T-helper 1 cell (primary cell): ENCODE measurements at places on chromosomes 7 and 10.

GRCh38 chr7:137957887-137958286 is 44.0 kb downstream of the CREB3L2 start:
- no peak for DNase-seq

- DNase-seq, result no peak
Measured at GRCh38 chr7:1025743-1026581, 18.4 kb upstream of the GPR146 start.

DNA sequence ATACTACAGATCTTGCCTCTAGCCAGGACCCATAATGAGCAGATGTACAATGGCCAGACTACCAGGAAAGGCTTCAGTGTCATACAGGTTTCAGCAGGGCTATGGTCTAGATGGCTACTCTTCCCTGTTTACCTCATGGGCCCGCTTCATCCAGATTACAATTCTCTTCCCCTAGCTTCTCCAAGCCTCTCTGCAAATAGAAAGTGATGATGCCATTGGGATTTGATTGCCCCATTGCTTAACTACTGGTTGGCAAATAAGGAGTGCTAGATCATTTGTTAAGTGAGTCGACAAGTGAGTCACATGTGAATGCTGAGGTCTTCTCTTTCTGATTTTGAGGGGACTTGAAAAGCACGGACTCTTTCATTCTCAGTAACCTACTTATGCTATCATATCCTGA is 361.5 kb upstream of the LRRTM3 start:
- DNase-seq, result no peak

DNA sequence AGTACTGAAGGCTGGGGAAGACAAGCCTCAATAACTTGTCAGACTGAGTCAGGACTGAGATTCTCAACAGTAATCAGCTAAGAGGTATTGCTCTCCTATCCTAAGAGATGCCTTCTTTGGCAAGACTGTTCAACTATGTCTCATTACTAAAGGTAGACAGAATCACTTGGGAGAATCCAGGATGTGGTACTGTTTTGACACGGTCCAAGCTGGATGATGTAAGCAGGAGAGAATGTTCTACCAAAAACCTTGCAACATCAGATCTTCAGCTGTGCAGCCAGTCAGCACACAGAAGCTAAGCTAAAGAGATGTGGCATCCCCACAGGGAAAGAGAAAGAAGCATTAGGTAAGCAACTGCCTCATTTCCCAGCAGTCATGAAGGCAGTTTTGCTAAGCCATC is 391.4 kb downstream of the NRG3 start:
- DNase-seq, result no peak

DNA sequence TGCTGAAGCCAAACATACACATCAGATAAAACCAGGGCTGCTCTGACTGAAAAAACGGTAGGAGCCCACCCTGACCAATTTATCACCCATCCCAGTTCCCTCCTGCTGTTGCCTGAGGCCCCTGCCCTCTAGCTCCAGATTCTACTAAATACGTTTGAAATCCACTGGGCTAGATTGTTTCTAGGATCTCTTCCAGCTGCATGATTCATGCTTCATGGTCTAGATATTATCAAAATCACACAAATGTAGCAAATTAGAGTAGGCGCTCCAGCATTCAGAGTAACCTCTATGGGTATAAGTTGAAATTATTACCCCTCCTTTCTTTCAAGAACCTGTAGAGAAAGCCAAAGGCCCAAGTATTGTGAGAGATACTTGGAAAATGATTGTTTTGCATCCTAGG is 151.2 kb upstream of the FAM13C start:
- DNase-seq, result no peak

- no peak for DNase-seq
Measured at GRCh38 chr7:103445228-103446048, 569 bp downstream of the SLC26A5 start.

DNA sequence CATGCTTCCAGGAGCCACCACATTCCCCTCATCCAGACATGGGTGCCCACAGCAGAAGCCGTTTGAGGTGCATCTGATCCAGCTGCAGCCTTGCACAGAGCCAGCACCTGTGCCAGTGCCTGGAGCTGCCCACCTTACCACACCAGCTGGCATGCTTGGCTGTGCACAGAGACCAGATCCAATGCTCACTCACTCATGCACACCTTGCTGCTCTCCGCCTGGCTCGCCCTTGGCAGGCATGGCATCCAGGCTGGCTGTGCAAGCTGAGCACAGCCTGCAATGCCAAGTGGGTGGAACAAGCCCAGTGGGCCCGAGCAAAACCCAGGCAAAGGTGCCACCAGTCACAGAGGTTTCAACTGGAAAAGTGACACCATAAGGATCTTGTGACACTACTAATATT is 66.9 kb upstream of the SEMA3A start:
- no peak for DNase-seq

DNA sequence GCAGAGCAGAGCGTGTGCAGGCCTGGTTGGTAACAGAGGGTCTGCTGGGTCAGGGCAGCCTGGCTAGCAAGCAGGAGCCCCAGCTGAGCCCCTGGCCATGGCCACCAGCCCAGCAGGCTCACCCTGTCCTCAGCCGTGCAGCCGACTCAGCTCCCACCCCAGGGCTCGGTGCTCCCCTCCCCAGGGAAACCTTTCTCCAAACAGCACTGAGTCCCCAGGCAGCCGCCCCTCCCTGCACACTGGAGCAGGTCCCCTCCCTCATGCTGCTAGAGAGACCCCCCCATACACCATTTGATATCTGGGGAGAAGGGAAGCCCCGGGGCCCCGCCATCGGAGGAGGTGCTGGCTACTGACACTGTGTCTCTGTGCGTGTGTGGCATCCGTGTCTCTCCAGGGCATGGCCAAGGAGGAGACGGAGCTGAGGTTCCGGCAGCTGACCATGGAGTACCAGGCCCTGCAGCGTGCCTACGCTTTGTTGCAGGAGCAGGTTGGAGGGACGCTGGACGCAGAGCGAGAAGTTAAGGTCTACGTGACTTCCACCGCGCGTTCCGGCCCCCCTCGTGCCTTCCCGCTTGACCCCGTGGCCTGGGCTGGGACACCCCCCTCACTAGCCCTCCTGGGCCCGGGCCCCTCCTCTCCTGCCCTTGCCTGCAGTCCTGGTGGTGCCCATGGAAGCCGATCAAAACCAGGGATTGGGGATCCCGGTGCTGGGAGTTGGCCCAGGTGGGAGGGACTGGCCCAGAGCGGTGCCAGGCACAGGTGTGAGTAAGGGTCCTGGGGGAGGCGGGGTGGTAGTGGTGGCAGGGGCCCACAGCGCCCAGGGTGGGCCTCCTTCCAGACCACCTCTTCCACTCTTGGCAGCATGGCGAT is 45.0 kb upstream of the DPYSL4 start:
- DNase-seq, result no peak

DNA sequence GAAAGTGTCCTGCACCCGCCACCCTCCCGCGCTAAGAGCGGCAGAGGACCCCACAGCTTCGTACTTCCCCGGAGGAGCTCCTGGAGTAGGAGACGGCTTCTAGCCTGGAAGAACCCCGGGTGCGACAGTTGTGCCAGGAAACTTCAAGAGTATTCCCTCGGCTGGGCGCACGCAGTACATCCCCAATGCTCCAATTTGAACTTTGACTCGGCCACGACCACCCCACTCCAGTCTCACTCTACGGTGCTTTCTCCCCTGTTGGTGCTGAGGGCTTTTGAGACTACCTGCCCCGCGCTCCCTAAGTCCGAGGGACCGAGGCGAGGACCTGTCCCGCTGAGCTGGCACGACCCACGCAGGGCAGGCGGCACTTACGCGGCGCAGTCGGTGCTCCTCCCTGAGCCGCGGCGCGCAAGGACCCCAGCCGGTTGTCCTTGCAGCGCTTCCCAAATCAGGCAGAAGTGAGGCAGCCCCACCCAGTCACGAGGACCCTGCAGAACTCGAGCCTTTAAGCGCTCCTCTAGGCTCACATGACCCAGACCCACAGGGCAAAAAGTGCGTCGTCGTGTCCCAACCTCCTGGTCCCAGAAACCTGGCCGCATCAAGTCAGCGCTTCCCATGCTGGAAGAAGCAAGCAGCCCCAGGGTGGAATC is at the start of gene CPVL:
TSS of gene CPVL (minus strand) at position 481 of the 650 bp plus-strand sequence. CDS start 25,476 bp downstream, outside the sequence.
- no peak for DNase-seq

GRCh38 chr7:148211740-148212151 is 378.8 kb upstream of the C7orf33 start:
- no peak for DNase-seq

- no peak for DNase-seq
Measured at GRCh38 chr7:28687537-28687936, 270.6 kb downstream of the TRIL start.

DNA sequence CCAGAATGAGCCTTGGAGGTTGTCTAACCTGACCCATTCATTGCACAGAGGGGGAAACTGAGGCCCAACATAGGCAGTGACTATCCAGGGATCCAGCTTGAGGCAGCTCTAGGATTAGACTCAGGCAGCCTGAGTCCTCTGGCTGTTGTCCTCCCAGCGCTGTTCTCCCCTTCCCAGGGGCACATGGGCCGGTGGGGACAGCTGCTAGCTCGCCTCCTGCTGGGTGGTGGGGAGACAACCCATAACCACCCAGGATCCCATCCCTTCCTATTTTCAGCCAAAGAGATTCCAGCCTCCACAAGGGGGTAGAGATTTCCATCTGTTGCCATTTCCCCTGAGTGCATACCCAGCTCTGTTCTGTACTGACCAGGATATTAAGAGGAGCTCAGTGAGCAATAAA is 145.1 kb upstream of the GPR26 start:
- DNase-seq, result no peak

DNA sequence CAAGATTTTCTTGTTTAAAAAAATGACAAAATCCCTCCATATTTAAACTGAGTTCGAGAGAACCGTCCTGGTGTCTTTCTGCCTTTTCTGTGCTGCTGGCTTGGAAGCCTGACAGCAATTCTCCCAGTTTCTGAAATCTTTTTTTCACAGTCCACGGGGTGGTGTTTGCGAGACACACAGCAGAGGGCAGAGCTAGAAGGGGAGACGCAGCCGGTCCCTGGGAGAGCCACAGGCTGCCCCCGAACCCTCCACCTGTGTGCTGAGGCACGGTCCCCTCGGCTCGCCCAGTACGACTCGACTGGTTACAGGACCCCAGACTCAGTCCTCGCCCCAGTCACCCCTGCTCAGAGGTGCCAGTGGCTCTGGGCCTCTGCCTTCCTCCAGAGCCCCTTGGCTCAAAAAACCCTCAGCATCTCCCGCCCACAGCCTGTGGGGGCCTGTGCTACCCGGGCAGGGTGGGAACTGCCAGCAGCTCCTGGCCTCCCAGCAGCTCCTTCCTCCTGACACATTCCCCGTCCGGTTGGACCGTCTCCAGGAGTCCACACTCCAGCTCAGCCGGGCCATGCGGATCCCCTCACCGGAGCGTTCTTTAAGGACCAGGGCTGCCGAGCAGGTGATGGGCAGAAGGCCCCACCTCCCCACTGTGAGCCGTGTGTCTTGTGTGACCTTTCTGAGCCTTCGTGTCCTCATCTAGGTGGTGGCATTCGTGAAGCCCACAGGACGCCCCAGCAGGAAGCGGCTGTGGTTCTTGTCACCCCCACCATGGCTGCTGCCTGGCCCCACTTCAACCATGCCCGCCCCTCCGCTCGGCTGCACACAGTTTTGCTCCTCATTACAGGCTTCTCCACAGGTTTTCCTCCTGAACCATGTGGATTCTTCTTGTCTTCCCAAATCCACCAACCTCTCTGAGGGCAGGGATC is 52.3 kb upstream of the EN2 start:
- DNase-seq, result no peak

DNA sequence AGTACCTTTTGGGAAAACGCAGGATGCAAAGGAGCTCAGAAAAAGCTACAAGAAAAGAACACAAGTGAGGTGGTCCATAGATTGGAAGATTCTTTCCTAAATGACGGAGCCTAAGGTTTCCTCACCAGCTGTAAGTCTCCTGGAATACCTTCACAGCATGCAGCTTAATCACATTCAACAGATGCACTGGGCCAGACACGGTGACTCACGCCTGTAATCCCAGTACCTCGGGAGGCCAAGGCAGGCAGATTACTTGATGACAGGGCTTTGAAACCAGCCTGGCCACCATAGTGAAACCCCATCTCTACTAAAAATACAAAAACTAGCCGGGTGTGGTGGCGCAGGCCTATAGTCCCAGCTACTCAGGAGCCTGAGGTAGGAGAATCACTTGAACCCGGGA is 228.7 kb downstream of the FRMD4A start:
- DNase-seq, result no peak

GRCh38 chr7:157461573-157462418 is 125.0 kb downstream of the DNAJB6 start:
- no peak for DNase-seq

- no peak for DNase-seq
Measured at GRCh38 chr7:50336894-50337703, 32.6 kb downstream of the IKZF1 start.

GRCh38 chr7:106864298-106865081 is 592 bp upstream of the PIK3CG start:
- no peak for DNase-seq

- no peak for DNase-seq
Measured at GRCh38 chr10:35925493-35925892, 283.4 kb upstream of the FZD8 start.

- no peak for DNase-seq
Measured at GRCh38 chr7:86025807-86026206, 617.9 kb upstream of the GRM3 start.

- no peak for DNase-seq
Measured at GRCh38 chr7:26417911-26418413, 126.3 kb downstream of the SNX10 start.

- no peak for DNase-seq
Measured at GRCh38 chr7:82164813-82165212, 278.8 kb downstream of the CACNA2D1 start.

DNA sequence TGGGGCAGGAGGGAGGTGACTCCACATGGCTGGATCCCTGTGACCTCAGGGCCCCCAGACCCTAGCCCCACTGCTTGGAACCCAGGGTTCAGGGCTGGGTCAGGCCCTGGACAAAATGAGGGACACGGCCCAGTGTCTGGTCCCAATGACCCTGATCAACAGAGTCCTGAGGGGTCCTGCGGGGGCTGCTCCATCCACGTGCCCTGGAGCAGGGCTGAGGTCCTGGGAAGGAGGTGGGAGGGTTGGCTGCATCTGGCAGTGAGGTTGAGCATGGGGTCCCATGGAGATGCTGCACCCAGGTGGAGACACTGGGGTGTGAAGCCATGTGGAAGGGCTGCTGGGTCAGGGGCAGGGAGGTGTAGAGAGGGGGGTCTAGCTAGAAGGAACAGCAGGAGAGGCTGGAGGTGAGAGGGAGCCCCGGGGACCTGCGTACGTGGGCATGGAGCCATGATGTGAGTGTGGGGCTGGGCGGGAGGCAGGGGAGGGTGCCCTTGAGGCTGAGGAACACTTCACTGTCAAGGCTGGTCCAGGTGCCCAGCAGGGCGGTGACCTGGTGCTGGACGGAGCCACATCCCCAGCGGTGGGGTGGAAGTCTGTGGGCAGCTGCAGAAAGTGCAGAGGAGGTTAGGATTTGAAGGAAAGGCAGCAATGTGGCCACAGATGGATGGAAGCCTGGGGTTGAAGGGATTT is 604 bp downstream of the SCART1 start:
- DNase-seq, result no peak

GRCh38 chr7:42253316-42253715 is 16.3 kb upstream of the GLI3 start:
- no peak for DNase-seq

- no peak for DNase-seq
Measured at GRCh38 chr7:25055520-25056220, 69.4 kb downstream of the CYCS start.
